ENCODE measurements at places on chromosomes 6 and 20.

- DNase-seq, result no peak
These were observed 33.6 kb upstream of the BTN3A2 start for GRCh38 chr6:26331218-26332073.

GRCh38 chr6:34982424-34982852 lies 93.4 kb downstream of the ANKS1A start:
- DNase-seq, result peak; percentile 44

- no peak for DNase-seq
These were observed 5.4 kb upstream of the DNAJC5 start for GRCh38 chr20:63889241-63890200.

DNA sequence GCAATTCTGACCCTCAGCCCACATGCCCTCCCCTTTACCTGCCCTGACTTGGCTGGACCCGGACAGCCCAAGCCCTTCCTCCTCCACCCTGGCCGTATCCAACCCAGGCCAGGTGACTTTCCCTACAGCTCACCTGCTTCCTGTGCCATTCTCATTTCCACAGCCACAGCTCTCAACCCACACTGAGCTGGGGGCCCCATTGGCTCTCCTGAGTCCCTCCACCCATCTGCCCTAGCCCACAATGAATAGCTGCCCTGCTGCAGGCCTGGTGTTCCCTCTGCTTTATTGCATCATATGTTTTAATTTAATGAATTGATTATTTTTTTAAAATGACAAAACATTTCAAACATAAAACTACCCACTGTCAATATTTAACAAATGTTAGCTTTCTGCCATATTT lies 118.5 kb upstream of the BACH2 start:
- no peak for DNase-seq

- DNase-seq, result no peak
These were observed 797.9 kb upstream of the SLC35B3 start for GRCh38 chr6:9233226-9233625.

GRCh38 chr20:40451552-40451951 lies 237.5 kb downstream of the MAFB start:
- no peak for DNase-seq

DNA sequence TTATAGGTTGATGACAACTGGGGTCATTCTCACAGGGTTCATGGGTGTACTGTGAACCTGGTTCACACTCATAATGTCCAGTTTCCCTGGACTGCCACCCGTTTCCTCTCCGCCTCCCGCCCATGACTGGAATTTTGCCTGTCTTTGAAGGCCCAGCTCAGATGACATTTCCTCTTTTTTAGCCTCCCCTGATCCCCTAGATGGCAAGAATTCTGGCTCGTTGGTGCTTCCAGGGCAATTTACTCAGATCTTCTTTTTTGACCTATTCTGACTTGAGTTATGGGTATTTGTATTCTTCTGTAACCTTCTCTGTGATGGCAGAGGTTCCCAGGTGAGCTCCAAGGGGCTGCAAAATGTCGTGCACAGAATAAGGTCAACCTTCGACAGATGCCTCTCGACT lies 5.7 kb upstream of the CITED2 start:
- no peak for DNase-seq

GRCh38 chr6:77837034-77837784 lies 184.4 kb downstream of the MEI4 start:
- DNase-seq, result no peak

GRCh38 chr6:157187182-157188083 lies 135.9 kb downstream of the TMEM242 start:
- DNase-seq, result no peak

DNA sequence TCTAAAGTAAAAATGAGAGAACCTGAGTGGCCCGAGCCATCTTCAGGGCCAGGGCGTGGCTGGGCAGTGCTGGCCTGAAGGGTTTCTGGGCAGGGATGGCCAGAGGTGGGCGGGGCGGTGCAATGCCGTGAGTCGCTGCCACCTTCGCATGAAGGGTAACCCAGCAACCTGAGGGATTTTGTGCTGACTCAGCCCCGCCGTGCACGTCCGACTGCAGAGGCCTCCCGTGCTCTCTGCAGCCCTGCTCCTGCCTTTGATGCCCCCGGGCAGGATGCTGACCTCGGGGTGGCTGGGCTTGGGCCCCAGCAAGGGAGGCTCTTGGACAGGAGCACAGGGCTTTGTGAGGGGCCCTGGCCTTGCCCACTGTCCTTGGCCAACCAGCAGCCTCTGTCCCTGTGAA lies 81.7 kb upstream of the GATA5 start:
- no peak for DNase-seq

DNA sequence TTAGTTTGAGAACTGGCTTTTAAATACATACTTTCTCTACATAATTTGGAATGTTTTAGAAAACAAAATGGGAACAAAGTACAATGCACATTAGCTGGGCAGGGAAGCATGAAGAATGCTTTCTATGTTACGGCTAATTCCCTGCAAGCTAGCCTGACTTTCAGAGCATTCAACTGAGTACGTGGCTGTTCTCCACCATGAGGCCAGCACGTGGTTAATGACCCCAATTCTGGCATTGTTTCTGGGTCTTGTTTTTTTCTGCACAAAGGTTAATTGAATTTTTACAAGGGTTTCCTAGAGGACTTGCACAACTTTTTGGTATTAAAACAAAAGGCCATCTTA lies 208.6 kb upstream of the AGPAT4 start:
- DNase-seq, result no peak

GRCh38 chr6:7973584-7973983 lies 63.0 kb upstream of the TXNDC5 start:
- DNase-seq, result no peak

DNA sequence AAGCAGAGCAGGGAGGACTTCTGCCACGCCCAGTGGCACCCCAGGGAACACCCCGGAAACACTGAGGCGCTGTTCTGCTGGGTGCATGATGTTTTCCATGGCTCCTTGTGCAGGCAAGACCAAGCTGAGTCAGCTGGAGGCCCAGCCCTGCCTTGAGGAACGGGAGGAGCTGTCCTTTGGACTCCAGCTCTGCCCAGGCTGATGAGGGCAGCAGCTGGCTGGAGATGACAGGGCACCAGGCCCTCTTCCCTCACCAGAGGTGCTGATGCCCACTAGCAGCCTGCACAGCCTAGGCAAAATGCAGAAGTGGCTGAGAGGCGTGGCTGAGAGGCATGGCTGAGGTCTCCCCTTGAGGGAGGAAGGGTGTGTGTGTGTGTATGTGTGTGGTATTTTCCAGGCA lies 2.4 kb downstream of the C6orf132 start:
- DNase-seq, result no peak

Data from nucleus accumbens (tissue), 56 donors.